K562 (cell line): ENCODE measurements at places on chromosomes 11 and 22.

DNA sequence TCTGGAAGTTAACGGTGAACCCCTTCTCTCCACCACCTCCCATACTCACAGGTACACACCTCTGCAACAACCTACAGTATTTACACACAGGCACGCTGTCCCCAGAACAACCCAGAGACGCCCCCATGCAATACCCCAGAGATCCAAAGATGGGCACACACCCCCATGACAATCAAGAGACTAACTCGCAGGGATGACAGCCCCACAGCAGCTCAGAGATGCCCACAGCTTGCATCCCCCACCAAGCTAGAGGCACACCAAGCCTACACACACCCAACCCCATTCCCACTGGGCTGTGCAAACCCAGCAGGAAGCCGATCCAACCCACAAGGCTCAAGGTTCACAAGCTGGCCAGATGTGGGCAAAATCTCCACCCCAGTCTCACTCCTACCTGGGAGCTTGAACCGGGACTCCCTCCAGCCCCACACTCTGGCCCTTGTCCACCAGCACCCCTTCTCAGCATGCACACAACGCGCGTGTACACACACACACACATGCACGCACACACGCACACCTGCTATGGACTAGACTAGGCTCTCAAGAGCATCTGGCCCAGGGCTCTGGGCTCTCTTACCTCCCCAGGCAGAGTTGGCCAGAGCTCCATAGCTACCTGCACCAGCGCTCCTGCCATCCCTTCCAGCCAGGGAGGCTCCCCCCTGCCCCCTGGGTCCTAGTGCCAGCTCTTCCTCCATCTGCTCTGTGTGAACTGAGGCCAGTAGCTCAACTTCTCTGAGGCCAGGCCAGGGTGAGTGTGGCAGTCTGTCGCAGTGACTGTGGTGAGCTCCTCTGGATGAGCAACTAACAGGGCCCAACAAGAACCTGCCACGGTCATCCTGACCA, 11.5 kb downstream of the STARD10 start:
- DNase-seq = no peak

- no peak for DNase-seq
Measured at GRCh38 chr22:38304526-38304925, 12.7 kb downstream of the CSNK1E start.

DNA sequence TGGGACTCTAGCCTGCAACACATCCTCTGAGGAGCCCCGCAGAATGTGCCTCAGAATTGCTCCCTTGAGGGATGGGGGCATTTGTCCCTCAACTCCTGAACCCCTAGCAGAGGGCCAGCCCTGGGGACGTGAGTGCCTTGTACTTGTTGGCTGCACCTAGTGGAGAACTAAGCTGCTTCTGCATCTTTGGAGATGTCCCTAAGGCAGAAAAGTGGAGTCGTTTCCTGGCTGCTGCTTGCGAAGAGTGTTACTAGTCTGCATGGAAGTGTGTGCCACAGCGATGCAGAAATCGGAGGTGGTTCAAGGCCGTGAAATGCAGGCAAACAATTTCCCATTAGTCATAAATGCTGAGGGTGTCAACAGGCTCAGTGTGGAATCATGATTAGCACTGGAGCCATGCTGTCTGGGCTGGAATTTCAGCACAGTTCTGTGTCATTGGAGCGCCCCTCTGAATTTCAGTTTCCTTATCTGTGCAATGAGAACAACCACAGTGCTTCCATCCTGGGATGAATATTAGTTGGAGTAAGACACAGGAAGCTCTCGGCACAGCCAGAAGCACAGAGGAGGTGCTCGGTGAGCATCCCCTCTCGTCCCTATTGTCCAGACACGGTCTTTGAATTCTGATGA, 56.5 kb downstream of the MIAT start:
- no peak for DNase-seq

- DNase-seq = no peak
Measured at GRCh38 chr11:21552911-21553310, 640.0 kb upstream of the ANO5 start.

DNA sequence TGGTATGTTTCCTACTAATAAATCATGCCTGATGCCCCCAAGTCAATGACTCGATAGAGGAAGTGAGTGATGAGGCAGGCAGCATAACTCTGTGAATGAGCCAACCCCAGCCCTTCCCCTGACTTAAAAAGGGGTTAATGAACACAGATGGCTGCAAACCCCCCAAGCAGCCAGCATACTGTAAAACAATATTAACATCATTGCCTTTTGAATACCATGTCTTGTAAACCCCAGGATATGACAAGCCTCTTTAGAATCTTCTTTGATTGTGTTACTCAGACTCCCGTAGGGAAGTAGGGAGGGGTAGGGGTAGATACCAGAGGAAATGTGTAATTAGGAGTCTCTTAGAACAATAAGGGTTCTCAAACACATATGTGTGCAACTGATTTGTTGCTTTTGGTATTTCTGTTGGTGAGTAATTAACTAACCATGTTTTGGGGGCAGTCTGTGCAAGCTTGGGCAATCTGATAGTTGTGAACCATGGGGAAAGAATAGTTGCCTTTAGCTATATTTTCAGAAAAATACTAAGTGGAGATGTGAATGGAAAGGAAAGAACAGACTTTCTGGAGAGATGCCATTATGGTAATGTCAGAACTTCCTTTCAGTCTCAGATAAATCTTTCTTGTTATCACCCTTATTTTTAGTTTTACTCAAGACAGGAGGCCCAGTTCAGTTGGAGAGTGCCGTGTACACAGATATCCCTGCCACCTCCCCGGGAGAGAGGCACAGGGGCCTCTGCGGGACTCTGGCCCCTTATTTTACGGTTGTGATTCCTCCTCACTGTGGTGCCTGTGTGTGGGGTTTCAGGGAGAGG, 701.8 kb downstream of the NTM start:
- DNase-seq = no peak

- no peak for DNase-seq
Measured at GRCh38 chr11:33273656-33274055, 16.5 kb downstream of the HIPK3 start.

GRCh38 chr22:22200569-22201184, 43.9 kb upstream of the VPREB1 start:
- no peak for DNase-seq

- no peak for DNase-seq
Measured at GRCh38 chr22:41900652-41901312, 14.1 kb downstream of the SHISA8 start.

GRCh38 chr11:19953336-19953735, 206.9 kb downstream of the DBX1 start:
- DNase-seq = no peak

DNA sequence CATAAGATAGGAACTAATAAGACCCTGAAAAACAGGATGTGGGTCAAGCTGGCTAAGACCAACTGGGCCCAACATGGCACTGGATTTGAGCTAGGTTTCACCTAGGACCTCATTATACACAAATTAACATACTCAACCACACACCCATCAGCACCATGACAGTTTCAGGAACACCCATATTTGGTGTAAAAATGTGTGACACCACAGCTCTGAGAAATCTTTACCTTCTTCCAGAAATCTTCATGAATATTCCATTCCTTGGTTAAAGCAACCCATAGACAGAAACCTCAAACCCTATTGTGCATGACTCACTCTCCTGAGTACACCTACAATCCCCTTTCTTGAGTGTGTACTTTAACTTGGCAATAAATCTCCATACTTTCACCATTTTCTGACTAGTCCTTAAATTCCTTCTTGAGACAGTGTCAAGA, 378.8 kb downstream of the DYNC2H1 start:
- DNase-seq = no peak

DNA sequence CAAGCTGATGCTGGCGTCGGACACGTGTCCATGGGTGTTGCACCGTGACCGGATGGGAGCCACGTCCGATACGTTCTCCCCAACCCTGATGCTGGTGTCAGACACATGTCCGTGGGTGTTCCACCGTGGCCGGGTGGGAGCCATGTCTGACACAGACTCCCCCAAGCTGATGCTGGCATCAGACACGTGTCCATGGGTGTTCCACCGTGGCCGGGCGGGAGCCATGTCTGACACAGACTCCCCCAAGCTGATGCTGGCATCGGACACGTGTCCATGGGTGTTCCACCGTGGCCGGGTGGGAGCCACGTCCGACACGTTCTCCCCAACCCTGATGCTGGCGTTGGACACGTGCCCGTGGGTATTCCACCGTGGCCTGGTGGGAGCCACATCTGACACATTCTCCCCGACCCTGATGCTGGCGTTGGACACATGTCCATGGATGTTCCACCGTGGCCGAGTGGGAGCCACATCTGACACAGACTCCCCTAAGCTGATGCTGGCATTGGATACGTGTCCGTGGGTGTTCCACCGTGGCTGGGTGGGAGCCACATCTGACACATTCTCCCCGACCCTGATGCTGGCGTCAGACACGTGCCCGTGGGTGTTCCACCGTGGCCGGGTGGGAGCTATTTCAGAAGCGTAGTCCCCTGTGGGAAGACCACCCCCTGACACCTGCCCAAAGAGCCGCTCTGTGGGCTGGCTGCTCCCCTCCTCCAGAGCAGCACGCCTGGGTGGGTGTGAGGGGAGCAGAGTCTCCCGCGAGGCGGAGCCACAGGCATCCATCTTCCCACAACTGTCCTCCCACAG, 20.0 kb downstream of the SELENOO start:
- no peak for DNase-seq

DNA sequence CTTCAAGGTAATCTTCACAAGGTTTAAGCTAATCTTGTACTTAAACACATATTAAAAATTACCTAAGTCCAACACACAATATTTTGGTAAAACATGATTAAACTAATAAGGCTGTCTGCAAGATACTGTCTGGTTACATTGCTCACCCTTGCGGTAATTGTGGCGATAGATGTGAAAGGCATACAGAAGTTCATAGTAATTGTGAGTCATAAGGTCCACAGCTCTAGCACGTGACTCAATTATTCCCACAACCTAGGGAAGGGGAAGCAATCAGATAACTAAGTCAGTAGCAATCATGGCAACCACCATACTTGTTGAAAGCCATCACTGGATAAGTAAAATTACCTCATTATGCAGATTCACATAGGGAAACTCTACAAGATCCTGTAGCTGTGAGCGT, 30.5 kb upstream of the FNBP4 start:
- no peak for DNase-seq
